Peyer's patch (tissue), 4 donors: ENCODE measurements at places on chromosomes 3 and 15. TPM values are rescaled to one million over a fixed set of nuclear protein-coding genes. Genes with fewer than 3 reads are reported as not detected.

GRCh38 chr3:12042638-12043037 lies 38.5 kb downstream of the SYN2 start:
- DNase-seq, result no peak

DNA sequence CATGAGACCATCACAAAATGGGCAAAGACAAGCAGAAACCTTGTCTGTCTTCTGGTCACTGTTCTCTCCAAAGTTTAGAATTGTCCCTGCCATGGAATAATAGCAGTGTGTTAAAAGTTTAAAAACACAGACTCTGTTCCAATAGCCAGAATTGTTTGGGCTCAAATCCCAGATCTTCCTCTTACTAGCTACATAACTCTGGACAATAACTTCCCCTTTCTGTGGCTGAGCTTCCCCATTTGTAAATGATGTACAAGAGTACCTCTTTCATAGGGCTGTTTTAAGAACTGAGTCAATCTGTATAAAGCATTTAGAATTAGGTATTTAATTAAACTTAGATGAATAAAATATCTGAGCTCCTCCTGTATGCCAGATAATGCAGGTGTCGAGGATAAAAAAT lies 623.0 kb downstream of the NTRK3 start:
- no peak for DNase-seq

DNA sequence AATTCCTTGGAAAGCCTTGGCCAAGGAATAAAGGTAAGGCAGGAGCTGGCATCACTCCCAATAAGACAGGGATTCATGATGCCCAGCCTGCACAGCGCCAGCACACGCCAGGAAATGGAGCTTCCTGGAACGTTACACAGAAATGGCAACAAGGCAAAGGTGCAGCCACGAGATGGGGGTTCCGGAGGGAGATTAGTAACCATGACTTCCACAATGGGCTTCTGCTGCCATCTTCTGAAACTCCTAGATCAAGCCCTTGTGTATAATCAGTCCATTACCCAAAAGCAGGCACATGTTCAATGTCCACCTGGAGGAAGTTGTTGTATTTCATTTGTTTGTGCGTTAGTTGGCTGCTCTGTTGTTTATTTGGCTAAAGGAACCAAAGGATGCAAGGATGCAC lies 131.2 kb upstream of the TRIM42 start:
- no peak for DNase-seq

GRCh38 chr3:57980416-57980815 lies 27.8 kb upstream of the FLNB start:
- no peak for DNase-seq

- DNase-seq, result no peak
Measured at GRCh38 chr3:121641127-121641526, 19.6 kb downstream of the HCLS1 start.

- no peak for DNase-seq
Measured at GRCh38 chr3:50068134-50068533, 20.6 kb upstream of the RBM5 start.

DNA sequence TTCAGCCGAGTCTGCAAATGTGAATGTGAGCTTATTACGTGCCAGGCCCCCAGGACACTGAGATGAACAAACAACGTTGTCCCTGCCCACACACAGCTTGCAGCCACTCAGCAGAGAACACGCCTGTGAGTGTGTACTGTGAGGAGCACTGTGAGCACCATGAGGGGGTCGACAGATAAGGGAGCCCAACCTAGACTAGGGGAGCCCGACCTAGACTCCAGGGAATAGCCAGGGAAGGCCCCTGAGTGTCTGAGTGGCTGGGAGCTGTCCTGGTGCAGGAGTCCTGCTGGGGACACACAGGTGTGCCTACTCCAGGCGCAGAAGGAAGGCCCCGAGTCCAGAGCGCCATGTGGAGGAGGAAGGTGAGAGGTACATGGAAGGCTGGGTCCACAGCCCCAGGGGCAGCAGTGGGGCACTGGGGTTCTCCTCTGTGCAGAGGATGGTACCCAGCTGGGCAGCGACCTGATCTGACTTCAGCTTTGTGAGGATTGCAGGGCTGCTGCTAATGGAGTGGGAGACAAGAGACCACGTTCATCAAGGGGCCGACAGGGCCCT lies 36.5 kb downstream of the MGLL start:
- DNase-seq, result peak; percentile 56

The CNTN4 gene
- 17.3 TPM for total RNA-seq
